ENCODE measurements at places on chromosomes 2 and 18.

DNA sequence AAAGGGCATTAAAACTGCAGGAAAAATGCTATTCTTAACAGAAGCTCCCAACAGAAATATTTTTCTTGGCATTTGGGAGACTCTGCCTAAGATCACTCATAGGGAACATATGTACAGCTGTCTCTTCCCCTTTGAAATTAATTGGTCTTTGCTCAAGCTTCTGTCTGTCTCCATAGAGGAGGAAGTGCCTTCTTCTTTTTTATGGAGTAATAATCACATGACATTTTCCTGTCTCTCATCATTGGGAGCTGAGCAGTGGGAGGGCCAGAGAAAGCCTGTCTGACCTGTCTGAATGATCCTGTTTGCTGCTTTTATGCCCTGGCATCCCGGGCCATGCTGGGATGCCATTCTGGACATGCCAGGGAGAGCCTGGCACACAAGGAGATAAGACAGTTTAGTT is 145.6 kb downstream of the AQP4 start:
- no peak for DNase-seq

- no peak for DNase-seq
Observed at GRCh38 chr2:38632980-38633379, 30.3 kb upstream of the HNRNPLL start.

DNA sequence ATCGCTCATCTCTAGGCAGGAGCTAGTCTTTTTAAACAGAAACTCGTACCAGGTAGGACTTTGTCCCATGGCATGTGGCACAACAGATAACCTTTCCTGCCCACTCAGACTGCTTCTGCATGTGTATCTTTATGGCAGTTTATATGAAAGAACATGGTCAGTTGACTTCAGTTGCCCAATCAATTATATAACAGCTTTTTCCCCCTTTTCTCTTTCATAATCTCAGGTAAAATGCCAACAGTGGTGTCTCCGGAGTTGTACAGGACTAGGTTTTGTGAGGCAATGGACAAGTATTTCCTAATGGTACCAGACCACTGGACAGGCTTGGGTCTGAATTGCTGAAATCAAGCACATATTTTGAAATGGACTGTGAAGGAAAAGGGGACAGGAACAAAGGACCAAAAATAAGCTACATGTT is 51.6 kb upstream of the PTH2R start:
- no peak for DNase-seq

DNA sequence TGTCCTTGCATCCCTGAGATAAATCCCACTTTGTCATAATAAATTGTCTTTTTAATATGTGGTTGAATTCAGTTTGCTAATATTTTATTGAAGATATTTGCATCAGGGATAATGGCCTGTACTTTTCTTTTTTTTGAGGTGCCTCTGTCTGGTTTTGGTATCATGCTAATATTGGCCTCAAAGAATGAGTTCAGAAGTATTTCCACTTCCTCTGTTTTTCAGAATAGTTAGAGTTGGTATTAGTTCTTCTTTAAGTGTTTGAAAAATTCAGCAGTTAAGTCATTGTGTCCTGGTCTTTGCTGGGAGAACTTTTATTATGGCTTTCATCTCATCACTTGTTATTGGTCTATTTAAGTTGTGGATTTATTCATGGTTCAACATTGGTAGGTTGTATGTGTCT is 464.1 kb upstream of the CRIM1 start:
- DNase-seq: no peak

DNA sequence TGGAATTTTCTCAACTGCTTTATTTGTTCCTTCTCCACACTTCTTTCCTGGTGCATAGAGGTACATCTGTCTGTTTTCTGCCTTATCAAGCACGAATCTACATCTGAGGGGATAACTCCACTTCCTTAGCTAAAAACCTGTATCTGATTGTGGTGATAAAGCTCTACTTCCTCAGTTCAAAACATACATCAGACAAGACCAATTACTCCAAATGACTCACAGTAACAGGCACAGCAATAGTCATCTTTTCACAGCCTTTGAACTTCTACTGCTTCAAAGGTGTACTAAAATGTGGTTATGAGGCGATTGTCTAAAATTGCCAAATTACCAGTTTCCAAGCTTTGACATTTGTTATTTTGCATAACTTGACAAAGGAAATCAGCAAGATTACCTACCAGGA is 803.6 kb upstream of the ZEB2 start:
- DNase-seq: no peak

GRCh38 chr2:211845338-211846035 is 693.1 kb downstream of the ERBB4 start:
- DNase-seq: no peak

DNA sequence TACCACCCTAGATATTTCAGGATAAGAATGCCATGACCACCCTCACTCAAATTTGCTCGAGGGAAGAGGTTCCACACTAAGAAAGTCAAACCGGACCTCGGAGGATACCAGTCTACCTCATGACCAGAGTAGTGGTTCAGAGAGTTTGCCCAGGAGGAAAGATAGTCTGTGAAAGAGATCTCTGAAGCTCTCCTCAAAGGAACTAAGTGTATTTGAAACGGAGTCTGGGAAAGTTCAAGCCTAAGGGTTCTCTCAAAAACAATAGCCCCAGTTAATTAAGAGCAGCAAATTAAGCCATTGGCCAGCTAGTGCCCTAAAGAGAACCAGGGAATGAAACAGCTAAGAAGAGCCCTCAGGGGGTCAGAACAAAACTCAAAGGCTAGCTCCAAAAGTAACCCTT is 94.9 kb downstream of the SPHKAP start:
- no peak for DNase-seq

DNA sequence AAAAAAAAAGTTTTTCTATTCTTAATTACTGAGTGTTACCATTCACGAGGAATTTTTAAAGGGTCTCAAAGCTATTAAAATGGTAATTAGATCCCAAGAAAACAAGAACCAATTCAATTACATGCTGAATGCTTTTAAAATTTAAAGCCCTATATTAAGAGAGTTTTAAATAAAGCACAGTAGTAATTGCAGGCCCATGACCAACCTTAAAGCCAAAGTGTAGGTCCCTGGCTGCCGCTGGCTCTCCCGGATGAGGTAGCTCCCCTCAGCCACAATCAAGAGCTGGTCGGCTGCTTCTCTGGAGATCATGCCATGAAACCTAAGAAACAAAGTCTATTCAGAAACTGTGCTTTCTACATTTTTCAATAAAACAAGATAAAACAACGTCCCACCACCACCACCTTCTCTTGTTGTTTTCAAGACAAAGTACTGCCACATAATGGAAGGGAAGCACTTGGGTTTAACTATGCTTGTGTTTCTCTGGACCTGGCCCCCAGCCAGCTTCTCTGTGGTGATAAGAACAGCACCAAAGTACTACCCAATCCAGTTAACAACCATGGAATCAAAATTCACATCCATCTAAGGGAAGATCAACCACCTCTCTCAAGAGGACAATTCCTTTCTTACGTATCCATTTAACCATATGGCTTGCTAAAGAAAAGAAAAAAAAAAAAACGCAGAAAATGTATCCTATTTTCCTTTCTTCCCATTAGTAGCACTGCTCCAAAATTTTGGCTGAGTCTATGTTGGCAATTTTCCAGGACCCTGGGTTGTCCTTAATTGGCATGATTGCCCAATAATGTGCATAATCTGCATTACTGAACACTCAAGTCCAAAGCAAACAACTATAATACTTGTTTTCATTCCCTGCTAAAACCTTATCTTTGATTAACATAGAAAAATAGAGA is 90.1 kb downstream of the CHN1 start:
- no peak for DNase-seq

- DNase-seq: no peak
Observed at GRCh38 chr18:38244480-38244879, 678.9 kb upstream of the CELF4 start.

- no peak for DNase-seq
Observed at GRCh38 chr2:133063775-133064174, 393.8 kb upstream of the LYPD1 start.

GRCh38 chr18:5891184-5891853 is 4.0 kb downstream of the TMEM200C start:
- no peak for DNase-seq

DNA sequence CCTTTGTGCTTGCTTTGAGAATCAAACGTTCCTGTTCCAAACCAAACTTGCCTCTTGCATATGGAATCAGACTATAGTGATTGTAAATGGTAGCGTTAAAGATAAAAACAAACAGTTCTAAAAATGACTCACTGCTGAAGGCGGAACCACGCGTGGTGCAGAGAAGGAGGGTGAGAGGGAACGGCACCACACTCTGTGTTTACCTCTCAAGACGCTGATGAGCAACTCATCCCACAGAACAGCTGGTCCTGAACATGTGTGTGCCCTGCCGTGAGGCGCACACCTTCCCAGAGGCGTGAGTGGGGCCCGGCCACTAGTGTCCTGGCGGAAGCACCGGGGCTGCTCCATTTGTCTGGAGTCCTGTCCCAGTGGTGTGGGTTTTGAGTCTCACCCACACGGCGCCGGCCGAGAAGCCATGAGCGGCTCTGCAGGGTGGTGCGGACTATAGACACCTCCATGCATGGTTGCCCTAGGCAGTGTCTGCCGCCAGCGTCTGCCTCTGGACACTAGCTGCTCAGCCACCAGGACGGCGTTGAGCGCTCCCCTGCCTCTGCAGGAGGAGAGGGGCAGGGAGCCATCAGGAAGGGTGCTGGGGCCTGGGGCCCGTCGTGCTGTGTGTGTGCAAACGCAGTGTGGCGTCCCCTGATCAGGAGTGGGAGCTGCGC is 52.1 kb downstream of the NFATC1 start:
- DNase-seq: no peak

DNA sequence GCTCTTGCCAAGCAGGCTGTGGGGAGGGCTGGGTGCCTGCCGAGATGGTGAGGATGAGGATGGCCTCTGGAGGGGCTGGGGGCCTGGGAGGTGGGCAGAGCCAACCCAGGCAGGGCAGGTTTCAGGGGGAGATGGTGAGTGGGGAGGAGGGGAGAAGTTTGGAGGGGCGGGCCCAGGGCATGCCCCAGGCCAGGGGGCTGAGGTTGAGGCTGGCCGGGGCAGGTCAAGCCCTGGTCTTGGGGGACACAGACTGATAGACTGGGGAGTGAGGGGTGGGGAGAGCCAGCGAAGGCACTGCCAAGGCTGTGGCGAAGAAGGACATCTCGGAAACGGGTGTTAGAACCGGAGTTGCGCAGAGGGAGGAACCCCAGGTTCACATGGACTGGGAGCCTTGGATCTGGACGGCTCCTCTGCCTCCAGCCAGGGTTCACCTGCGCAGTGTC is 12.6 kb downstream of the CAPN10 start:
- no peak for DNase-seq

Measured in type B pancreatic cell (in vitro differentiated cells).